Activated effector memory CD4-positive, alpha-beta T cell treated with anti-CD3 and anti-CD28 coated beads, Interleukin-2, amount 50 U/mL, for 16 hours (primary cell): ENCODE measurements at places on chromosomes 11 and 22.

DNA sequence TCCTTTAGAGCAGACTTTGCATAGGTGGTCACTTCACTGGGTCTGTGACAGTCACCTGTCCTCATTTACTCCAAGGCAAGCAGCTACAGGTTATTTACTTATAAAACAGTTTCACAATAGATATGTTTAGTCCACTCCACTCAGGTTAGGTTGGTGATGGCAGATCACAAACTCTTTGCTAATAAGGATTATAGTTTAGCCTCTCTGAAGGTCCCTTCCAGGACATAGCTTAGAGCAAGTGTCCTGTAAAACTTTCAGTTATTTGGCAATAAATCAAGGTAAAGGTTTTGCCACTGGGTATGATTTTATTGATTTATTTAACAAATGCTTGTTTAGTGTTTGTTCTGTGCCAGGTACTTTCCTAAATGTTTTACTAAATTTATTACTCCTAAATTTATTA lies 8.8 kb downstream of the OR6Q1 start:
- DNase-seq = no peak

GRCh38 chr11:477052-477715 lies 27.1 kb downstream of the PTDSS2 start:
- DNase-seq = no peak

- no peak for DNase-seq
These were observed 8.1 kb upstream of the LINC01488 start for GRCh38 chr11:69473276-69473845.

GRCh38 chr11:21810650-21811049 lies 382.2 kb upstream of the ANO5 start:
- DNase-seq = no peak

- DNase-seq = peak; percentile 84
These were observed 49.9 kb downstream of the STIM1 start for GRCh38 chr11:3905080-3905953.

DNA sequence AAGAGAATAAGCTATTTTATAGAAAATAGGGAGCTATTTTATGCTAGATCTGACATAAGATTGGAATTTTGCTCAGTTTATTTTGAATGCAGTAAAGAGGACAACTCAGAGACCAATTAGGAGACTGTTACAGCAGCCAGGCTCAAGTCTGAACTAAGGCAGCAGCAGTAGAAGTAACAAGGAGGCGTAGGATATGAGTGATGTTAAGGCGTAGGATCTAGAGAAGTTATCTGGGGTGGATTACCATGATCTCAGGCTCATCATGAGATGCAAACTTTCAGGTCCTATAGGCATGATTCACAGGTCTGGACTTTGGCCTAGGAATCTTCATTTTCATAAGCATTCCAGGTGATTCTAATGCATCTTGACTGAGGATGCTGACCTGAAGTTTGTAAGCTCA lies 108.9 kb upstream of the BLID start:
- DNase-seq = no peak

DNA sequence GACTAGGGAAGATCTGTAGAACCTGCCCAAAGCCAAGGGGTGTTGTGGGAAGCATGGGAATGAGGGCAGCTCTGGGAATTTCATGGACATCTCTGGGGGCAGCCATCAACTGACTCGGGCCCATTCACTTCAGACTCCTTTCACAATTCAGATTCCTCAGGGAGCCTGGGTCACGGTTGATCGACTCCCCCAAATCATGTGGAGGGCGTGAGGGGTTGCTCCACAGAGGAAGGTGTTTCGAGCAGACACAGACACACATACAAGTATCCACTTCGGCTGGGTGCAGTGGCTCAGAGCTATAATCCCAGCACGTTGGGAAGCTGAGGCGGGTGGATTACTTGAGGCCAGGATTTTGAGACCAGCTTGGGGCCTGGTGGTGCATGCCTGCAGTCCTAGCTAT lies 15.7 kb downstream of the STX3 start:
- no peak for DNase-seq

- DNase-seq = no peak
These were observed 143.5 kb downstream of the MSANTD4 start for GRCh38 chr11:105878510-105878909.

GRCh38 chr11:9525116-9525515 lies 48.4 kb upstream of the WEE1 start:
- no peak for DNase-seq

GRCh38 chr11:11044137-11044855 lies 186.4 kb upstream of the ZBED5 start:
- DNase-seq = no peak

- DNase-seq = peak; percentile 61
These were observed 5.2 kb downstream of the IGLL1 start for GRCh38 chr22:23574877-23575276.

DNA sequence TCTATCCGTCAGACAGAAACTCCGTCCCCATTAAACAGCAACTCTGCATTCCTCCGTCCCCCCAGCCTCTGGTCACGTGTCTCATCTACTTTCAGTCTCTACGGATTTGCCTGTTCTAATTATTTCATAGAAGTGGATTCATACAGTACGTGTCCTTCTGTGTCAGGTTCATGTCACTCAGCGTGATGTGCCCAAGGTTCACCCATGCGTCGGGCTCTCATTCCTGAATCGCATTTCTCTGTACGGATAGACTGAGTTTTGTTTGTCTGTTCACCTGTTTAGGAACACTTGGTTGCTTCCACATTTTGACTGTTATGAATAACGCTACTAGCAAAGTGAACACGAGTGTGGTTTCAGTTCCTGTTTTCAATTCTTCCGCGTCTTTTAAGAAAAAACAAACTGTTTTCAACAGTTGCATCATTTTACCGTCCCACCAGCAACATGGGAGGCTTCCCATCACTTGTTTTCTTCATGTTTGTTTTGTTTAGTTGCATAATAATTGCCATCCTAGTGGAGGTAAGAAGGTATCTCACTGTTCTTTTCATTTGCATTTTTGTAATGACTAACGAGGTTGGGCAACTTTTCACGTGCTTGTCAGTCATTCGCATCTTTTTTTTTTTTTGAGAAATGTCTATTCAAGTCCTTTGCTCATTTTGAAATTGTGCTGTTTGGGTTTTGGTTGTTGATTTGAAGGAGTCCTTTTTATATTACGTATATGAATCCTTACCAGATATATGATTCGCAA lies 8.9 kb upstream of the NLRP6 start:
- DNase-seq = peak; percentile 82

- no peak for DNase-seq
These were observed 19.8 kb upstream of the GALNT18 start for GRCh38 chr11:11641581-11641980.

DNA sequence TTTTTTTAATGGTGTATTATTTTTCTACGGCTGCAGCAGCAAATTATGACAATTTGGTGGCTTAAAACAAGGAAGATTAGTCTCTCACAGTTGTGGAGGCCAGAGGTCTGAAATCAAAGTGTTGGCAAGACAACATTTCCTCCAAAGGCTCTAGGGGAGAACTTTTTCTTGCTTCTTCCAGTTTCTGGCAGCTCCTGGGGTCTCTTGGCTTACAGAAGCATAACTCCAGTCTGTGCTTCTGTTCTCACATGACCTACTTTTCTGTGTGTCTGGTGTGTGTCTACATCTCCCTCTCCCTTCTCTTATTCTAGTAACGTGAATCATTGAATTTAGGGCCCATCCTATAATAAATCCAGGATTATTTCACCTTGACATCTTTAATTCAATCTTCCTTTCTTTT lies 551.9 kb upstream of the LUZP2 start:
- DNase-seq = no peak

DNA sequence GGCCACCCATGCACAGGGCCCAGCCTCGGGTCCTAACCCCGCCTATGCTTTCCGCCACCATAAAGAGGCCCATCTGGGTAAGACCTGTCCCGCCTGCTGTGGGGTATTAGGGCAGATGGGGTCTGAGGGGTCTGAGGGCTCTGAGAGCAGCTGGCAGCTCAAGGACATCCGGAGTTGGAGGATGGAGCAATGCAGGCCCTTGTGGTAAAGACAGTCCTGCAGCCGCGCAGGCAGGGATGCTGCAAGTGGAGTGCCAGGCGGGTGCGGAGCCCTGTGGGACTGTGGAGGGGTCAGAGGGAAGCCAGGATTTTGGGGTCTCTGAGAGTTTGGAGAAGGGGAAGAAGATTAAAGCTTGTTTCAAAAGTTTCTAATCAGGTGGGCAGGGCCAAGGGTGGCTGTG lies 81.3 kb upstream of the PITPNB start:
- no peak for DNase-seq

GRCh38 chr11:128896356-128896755 lies 5.2 kb downstream of the KCNJ5 start:
- no peak for DNase-seq

- no peak for DNase-seq
These were observed 53.4 kb upstream of the SCUBE2 start for GRCh38 chr11:9144828-9145227.

- DNase-seq = no peak
These were observed 30.4 kb upstream of the TMEM86A start for GRCh38 chr11:18668131-18668530.

- DNase-seq = no peak
These were observed 51.6 kb downstream of the ETS1 start for GRCh38 chr11:128535468-128536457.

DNA sequence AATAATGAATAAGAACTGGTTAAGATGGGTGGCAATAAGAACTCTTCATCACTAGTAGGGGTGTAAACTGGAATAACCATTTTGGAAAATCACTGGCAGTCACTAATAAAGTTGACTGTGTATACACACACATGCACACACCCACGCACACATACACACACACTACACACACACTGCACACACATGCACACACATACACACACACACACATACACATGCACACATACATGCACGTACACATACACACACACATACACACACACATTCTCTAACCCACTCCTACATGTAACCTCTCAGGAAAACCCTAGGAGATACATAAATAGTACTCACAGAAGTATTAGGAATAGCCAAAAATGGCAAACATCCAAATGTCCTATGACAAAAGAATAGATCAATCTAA lies 406.5 kb upstream of the SYN3 start:
- no peak for DNase-seq

- no peak for DNase-seq
These were observed 484.6 kb downstream of the OPCML start for GRCh38 chr11:133047771-133048115.

DNA sequence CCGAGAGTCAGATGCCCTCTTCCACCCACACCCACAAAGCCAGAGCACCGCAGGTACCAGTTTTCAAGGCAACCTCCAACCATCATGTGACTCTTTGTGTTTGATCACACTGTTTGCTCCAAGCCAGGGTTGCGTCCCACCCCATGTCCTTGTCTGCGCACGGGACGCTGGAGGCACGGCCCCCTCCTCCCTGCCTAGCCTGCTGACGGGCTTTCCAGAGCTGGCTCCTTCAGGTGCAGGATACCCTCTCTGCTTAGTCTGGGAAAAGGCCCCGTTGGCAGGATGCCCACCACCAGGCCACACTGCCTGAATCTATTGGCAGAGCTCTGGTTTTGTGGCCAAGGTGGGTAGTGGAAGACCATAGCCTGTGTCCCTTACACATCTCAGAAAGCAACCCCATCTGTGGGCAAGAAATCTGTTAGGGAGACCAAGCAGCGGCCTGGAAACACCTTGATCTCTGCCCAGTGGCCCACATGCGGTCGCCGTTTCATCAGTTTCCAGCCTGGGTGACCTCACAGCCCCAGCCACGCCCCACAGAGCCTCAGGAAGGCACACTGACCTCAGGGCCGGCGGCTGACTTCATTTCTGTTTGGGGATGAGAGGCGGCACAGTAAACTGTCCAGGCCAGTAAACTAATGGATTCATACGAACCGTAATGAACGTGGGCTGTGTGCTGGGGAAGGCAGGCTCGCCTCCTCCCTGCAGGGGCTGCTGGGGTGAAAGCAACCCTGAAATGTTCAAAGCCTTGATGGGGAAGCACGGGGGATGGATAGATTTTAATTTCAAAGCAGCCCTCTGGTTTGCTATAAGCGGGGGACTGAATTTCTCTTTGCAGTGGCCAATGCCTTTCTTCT lies 25.8 kb downstream of the CDPF1 start:
- no peak for DNase-seq

DNA sequence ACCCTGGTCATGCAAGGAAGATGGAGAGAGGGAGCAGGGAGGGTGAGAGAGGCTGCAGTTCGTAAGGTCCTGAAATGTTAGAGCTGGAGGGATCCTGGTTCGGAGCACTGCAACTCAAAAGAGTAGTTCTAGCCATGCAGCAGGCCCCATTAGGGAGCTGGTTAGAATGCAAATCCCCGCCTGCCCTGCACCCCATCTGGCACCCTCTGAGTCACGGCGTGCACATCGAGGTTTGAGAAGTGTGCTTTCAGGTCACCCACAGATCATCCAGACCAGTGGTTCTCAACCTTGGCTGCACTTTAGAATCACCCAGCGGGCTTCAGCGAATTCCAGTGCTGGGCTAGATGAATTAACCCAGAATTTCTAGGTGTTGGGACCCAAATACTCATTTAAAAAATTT lies 48.2 kb downstream of the ST3GAL4 start:
- no peak for DNase-seq

DNA sequence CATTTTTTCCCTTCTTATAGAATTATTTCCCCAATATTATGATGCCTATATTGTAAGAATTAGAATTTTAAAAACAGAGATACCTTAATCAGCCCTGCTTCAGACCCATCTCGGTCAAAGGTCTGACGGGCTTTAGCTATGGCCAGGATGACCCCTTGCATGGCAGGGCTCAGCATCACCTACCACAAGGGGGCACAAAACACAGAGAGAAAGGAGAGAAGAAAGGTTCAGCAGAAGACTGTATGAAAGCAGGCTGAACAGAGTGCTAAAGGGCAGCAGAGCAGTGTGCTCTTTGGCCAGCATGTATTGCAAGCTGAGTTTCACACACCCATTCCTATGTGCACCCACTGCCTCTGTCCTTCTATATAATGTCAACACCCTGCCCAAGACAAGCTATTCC lies 26.8 kb downstream of the CLDN25 start:
- DNase-seq = no peak

DNA sequence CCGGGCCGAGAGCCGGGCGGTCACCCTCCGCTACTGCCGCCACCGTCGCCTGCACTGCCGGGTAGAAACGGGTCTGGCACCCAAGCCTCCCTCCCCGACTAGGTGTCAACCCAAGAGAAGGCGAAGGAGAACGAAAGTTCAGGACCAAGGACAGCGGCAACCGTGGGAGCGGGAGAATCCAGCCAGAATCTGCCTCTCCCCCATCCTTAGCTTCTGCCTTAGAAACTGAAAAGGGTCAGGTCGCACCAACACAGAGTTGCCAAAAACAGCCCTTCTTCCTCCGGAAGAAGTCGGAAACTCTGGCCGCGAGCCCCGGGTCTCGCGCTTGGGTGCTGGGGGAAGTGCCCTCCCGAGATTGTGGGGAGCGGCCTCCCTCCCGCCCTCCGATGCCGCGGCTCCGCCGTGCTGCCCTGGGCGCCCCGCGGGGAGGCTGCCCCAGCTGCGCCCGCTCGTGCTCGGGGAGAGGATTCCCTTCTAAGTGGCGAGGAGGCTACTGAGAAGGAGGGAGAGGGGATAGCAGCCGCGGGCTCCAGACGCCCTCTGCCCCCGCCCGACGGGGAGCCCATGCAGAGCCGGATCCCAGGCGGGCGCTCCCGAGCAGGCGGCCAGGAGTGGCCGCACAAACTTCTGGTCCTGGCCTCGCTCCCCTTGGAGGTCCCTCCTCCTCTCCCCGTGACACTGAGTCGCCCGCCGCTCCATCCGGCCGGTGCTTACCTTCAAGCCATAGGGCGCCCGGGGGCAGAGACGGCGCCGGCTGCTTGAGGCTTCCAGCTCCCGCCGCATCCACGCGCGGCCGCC lies 637 bp downstream of the DRD2 start:
- peak; percentile 76 for DNase-seq
